ENCODE measurements at places on chromosomes 1 and 21.

GRCh38 chr1:192573499-192573898 lies 2.1 kb upstream of the RGS1 start:
- DNase-seq, result no peak

- no peak for DNase-seq
These were observed 18.8 kb downstream of the KNCN start for GRCh38 chr1:46532498-46533178.

DNA sequence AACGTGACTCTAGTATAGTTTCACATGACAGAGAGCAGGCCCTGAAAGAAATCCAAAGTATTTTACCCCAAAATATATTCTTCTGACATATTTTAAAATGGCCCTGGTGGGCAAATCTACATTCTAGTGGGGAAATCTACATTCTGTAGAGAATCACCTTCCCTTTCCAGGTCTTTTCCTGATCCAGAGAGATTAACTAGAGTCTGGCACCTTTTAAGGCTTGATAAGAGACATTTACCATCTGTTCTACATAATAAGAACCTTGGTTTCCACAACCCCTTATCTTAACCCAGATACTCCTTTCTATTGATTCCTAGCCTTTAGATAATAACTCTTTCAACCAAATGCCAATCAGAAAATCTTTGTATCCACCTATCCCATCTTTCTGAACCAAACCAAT lies 17.0 kb upstream of the L1TD1 start:
- no peak for DNase-seq

DNA sequence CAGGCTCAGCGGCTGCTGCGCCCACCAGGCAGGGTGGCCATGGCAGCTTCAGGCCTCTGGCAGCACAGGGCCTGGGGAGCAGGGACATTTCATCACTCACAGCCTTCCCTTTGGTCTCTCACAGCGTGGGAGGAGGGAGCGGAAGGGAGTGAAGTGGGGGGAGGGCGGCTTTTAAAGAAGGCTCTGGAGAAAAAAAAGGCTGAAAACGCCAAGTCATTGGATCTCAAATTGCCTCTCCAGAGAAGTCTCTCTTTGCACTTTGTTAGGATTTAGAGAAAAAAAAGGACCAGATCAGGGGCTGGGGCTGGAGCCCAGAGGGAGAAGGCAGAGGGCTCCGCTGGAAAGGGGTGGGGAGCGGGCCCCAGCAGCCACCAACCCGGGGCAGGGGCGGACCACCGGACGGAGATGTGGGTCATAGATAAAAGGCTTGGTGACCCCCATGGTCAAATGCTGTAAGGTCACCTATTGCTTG lies 209.9 kb downstream of the GRIK3 start:
- no peak for DNase-seq

- no peak for DNase-seq
These were observed 109.9 kb downstream of the GALNT2 start for GRCh38 chr1:230176871-230177411.

Measured in large intestine (tissue), 12 donors.